ENCODE measurements at places on chromosomes 3 and 15. TPM values are rescaled to one million over a fixed set of nuclear protein-coding genes. Genes with fewer than 3 reads are reported as not detected.

SLC12A6 gene
- total RNA-seq = 18.7 TPM

LCTL gene
- total RNA-seq = not detected

FMN1 gene
- total RNA-seq = 40.8 TPM

BAHD1 gene
- total RNA-seq = 11.2 TPM

TMEM212 gene
- total RNA-seq = not detected

GOLGA8G gene
- total RNA-seq = not detected

HYAL1 gene
- not detected for total RNA-seq

JMJD7 gene
- total RNA-seq = not detected

CSPG5 gene
- not detected for total RNA-seq

KBTBD13 gene
- not detected for total RNA-seq

SNRPA1 gene
- 63.2 TPM for total RNA-seq

SCAPER gene
- total RNA-seq = 21.6 TPM

AHSG gene
- 0.92 TPM for total RNA-seq

SLC12A1 gene
- not detected for total RNA-seq

TM4SF18 gene
- 26.1 TPM for total RNA-seq

GABRG3 gene
- 0.37 TPM for total RNA-seq

GPR62 gene
- total RNA-seq = not detected

RHCG gene
- 0.73 TPM for total RNA-seq
